ENCODE measurements at places on chromosomes 4 and X.

- DNase-seq, result no peak
Observed at GRCh38 chrX:38939067-38939466, 137.8 kb downstream of the MID1IP1 start.

- no peak for DNase-seq
Observed at GRCh38 chrX:24480400-24480865, 15.3 kb downstream of the PDK3 start.

GRCh38 chr4:44845309-44845708, 119.0 kb upstream of the GNPDA2 start:
- no peak for DNase-seq

DNA sequence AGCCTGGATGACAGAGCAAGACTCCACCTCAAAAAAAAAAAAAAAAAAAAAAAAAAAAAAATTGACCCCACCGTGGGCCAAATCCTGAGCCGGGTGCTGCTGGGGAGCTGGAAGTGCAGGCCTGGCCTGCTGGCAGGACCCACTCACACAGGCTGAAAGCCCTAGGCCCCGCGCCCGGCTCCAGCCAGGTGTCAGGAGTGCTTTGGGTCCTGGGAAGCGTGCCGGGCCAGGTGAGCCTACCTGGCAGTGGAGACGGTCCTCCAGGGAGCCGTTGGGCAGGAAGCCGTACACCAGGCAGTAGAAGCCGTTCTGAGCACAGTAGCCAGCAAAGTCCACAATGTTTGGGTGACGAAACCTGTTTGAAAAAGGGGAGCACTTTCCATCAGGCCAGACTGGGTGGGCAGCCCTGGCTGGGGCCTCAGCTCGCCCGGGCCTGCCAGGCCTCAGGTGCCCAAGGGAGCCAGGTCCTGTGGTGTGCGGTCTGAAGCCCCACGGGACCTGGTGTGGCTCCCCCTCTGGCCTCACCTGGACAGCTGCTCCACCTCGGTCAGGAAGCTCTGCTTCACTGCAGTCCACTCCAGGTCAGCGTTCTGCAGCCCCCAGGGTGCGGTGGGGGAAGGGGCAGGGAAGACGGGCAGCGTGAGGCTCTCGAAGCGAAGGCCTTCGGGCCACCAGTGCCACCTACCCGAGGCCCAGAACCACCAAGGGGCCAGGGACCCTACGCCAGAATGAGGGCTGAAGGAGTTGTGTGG, 1.8 kb downstream of the IRAK1 start:
- DNase-seq, result no peak

GRCh38 chrX:109928596-109929335, 74.1 kb upstream of the TMEM164 start:
- DNase-seq, result no peak

DNA sequence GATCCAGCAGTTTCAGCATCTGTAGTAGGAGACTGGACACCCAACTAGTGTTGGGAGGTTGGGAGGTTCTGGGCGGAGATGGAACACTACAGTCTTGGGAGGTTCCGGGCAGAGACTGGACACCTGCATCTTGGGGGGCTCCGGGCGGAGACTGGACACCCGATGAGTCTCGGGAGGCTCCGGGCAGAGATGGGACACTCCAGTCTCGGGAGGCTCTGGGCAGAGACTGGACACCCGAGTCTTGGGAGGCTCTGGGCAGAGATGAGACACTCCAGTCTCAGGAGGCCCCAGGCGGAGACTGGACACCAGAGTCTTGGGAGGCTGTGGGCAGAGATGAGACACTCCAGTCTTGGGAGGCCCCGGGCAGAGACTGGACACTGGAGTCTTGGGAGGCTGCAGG, 29.5 kb upstream of the LANCL3 start:
- DNase-seq, result no peak

Data from activated CD4-positive, alpha-beta T cell treated with anti-CD3 and anti-CD28 coated beads for 24 hours (primary cell).